ENCODE measurements at places on chromosomes 13 and 19.

DNA sequence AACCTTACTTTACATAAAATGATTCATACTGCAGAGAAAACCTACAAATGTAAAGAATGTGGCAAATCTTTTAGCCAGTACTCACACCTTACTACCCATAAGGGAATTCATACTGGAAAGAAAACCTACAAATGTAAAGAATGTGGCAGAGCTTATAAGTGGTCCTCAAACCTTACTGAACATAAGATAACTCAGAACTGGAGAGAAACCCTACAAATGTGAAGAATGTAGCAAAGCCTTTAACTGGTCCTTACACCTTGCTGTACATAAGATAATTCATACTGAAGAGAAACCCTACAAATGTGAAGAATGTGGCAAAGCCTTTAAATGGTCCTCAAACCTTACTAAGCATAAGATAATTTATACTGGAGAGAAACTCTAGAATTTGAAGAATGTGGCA is 90.1 kb downstream of the ZNF675 start:
- no peak for DNase-seq

DNA sequence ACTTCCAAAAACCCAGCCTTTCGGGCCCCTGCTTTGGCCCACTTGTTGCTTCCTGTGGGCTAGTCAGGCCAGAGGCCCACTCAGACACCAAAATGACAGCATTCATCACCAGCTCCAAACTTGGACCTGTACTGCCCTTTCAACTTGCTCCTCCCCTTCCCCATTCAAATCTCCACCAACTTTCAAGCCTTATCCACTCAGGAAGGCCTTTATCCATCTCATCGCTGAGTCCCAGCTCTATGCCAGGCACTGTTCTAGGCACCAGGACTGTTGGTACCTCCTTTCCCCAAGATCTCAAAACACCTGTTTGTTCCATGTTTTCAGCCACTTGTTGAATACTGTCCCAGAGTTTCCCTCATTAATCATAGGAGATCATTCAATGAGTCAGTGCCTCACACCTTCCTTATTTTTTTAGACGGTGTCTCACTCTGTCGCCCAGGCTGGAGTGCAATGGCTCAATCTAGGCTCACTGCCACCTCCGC is 1011.4 kb downstream of the UQCRFS1 start:
- DNase-seq = no peak

GRCh38 chr19:9580728-9581127 is 3.6 kb downstream of the ZNF121 start:
- no peak for DNase-seq

- no peak for DNase-seq
Measured at GRCh38 chr13:65275838-65276630, 1954.1 kb downstream of the PCDH9 start.

GRCh38 chr19:42831221-42832019 is 48.1 kb downstream of the PSG1 start:
- peak; percentile 94 for DNase-seq

DNA sequence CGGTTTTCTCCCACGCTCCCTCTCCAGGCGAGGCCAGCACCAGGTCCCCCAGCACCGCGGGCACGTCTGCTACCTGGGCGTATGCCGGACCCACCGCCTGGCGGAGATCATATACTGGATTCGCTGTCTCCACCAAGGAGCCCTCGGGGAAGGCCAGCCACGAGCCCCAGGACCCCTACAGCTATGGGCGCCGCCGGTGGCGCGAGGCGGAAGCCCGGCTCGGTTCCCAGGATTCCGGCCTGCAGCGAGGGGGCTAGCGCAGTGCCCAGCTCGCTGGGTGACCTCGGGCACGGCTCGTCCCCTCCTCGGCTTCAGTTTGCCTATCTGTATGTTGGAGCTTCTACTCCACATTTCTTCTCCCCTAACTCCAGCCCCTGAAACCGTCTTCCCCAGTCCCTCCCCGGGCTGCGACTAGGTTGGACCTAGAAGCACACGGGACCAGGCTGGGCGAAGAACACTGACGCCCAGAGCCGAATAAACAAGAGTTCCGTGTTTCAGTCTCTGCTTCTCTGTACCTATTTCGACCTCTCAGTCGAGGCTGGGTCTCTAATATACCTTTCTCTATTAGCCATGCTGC is 749 bp upstream of the CPT1C start:
- no peak for DNase-seq

- no peak for DNase-seq
Measured at GRCh38 chr13:113232208-113233003, 23.0 kb downstream of the CUL4A start.

DNA sequence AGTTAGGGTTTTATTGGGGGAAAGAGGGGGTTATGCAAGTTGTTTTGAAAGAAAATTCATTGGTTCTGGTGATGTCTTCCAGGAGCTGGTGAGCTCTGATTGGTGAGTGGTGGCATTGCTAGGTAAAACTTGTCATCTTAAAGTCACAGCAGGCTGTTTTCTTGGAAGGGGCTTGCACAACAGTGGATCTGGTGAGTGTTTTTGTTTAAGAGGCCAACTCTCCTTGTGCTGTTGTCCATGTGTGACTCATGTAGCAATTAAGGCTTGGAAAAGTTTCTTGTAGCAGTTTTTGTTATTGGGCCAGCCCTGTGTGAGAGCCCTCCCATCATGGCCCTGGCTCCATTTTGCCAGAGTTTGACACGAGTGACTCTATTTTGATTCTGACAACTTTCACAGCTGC is 109.4 kb downstream of the RFC3 start:
- no peak for DNase-seq

- no peak for DNase-seq
Measured at GRCh38 chr13:98586400-98587345, 9.8 kb upstream of the STK24 start.

- DNase-seq = no peak
Measured at GRCh38 chr19:10862561-10863106, 8.7 kb upstream of the CARM1 start.

DNA sequence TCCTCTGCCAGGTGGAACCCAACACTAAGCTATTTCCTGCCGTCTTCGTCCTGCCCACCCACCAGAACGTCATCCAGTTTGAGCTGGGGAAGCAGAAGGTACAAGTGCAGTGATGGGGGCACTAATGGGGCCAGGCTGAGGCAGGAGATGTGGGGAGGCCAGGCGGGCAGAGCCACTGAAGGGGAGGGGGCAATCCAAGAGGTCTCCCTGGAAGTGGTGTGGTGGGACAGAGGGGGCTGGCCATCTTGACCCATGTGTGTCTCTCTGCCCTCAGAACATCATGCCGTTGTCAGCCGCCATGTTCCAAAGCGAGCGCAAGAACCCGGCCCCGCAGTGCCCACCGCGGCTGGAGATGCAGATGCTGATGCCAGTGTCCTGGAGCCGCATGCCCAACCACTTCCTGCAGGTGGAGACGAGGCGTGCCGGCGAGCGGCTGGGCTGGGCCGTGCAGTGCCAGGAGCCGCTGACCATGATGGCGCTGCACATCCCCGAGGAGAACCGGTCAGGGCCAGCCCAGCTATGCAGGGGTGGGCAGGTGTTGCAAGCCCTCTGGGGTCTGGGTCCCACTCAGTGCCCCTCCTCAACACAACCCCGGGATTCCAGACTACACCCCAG is 49.6 kb downstream of the RYR1 start:
- DNase-seq = peak; percentile 29

DNA sequence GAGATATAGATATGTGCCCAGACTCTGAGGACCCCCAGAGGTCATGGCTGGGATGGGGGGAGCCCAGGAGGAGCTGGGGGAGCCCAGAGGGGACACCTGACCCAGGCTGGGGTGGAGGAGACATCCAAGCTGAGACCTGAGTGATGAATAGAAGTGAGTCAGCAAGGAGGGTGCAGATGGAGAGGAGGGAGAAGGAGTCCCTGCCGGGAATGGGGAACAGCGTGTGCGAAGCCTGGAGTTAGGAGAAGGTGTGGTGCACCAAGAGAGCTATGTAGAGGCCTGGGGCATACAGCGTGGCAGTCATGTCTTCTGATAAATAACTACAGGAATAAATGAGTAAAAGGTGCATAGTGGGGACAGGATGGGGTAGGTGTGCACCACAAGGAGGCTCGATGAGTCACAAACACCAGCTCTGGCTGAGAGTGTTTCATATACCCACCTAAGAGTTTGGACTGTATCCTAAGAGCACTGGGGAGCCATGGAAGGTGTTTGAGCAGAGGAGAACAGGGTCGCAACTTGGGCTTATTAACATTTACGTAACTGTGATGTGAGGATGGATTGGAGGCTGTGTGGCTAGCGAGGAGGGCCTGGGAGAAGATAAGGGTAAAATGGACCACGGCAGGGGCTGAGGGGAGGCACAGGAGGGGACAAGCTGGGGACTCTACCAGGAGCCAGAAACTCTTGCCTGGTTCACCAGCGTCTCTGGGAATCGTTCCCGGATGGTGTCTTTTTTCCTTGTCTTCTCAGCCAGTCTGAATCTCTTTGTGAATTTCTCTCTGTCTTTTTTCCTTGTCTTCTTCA is 1.4 kb downstream of the CEACAM18 start:
- DNase-seq = no peak

- DNase-seq = peak; percentile 61
Measured at GRCh38 chr19:2391118-2391725, 31.2 kb downstream of the TMPRSS9 start.

GRCh38 chr13:111533900-111534683 is 213.7 kb downstream of the TEX29 start:
- no peak for DNase-seq

DNA sequence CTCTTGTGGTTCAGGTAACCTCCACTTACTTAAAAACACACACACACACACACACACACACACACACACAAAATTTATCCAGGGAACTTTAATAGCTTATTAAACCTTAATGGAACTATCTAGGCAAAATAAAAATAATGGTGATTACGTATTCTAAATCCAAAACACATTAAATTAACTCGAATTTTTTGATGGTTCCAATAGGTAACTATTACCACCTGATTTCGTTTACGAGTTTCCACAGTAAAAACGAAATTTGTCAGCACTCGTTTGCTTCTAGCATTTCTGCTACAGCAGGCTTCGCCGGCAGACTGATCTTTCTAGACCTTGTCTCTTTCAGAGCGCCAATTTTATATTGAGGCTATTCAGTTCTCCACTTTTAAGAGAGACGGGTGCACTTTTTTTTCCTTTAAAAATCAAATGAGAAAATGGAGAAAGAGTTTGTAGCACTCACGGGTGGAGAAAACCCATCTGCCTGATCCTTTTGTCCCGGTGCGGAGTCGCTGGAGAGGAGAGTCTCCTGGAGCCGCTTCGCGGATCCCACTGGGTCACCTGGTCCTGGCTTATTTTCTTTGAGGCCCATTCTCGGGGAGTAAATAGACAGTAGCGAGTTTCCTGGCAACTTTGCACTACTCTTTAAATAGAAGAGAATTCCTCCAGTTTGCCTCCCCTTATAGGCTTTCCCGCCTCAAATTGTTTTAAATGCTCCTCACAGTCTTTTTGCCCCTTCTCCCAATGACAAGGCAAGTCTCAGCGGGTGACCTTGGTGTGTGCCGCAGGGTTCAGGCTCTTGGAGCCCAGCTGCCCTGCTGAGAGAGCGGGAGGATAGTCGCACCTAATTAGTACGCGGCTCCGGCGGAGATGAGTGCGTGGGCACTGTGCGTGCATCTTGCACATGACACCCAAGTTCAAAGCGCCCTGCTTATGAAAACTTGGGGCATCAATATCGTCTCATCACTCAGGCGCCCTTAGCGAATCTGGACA is 117.0 kb downstream of the KCNRG start:
- no peak for DNase-seq

DNA sequence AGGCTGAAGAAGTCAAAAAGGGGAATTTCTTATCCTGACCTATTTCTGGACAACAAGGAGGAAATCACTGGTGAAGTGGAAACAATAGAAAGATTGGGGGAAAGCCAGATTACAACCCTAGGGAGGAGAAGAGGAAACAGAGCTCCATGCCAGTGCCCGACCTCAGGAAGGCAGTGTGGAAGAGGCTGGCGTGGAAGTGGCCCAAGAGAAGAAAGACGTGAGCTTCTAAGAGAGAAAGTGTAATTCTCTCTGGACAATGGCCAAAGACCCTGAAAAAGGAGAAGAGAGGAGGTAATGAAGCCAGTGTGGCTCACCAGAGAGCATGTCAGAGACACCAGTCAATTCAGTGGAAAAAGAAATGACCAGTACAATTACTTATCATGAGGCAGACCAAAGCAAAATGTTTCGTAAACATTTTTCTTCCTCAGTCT is 52.6 kb upstream of the URAD start:
- DNase-seq = no peak

GRCh38 chr19:18108897-18109296 is 11.3 kb downstream of the MAST3 start:
- DNase-seq = no peak

- no peak for DNase-seq
Measured at GRCh38 chr19:19075126-19075525, 11.3 kb downstream of the SLC25A42 start.

- DNase-seq = no peak
Measured at GRCh38 chr13:30727491-30728355, 7.6 kb upstream of the ALOX5AP start.

- no peak for DNase-seq
Measured at GRCh38 chr13:95509521-95510310, 42.8 kb upstream of the CLDN10 start.

DNA sequence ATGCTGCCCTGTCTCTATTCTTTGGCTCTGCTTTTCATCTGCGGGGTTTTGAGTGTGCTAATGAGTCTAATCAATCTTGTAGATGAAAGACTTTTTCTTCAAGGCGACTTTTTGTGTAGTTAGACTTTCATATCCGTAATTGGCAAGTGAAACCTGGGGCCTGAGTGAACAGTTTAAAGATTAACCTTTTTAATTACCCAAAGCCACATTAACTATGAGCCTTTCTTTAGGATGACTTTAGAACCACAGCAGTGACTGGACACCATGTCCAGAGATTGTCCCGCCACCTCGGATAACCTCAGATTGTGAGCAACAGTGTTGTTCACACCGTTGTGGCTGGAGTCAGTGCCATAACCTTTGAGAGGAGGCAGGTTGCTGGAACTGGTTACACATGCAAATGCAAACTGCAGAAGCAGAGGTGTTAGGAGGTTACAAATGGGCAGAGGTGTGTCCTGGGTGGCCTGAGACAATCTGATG is 58.7 kb downstream of the SIAH3 start:
- no peak for DNase-seq

DNA sequence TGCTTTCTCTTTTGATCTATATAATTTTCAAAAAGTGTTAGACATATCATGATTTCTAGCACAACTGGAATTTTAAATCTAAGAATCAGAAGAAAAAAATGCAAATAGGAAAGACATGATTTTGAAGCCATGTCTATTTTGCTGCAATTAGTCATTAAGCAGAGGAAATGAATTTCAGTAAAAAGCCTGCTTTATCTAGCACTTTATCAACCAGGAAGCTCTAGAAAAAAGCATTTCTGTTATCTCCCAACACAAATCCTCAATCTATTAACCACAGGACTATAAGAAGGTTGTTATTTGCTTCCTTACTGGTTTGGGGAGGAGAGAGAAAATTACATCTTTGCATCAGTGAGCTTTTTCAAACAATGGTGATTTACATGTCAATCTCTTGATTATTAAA is 716.7 kb downstream of the DIAPH3 start:
- no peak for DNase-seq

- no peak for DNase-seq
Measured at GRCh38 chr19:35719402-35720162, 1.8 kb downstream of the KMT2B start.

DNA sequence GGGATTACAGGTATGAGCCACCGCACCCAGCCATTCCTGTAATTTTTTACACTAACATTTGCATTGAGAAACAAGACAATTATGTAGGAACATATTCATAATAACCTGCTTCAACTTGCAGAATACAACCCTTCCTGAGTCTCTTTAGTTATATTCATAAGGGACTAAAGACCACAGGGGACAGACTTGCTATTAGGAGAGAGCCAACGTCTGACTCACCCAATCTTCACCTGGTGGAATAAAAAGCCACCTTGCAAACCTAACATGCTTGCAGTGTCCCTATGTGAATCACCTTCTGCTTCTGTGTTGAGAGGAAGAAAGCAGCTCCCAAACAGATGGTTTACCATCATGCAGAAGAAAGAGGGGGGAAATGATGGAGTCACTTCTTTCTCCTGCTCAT is 456.1 kb downstream of the PCDH9 start:
- DNase-seq = no peak

All from SW480 (cell line).